ENCODE measurements at places on chromosomes 5 and 9.

- DNase-seq, result no peak
Observed at GRCh38 chr9:34276772-34277171, 52.3 kb downstream of the KIF24 start.

DNA sequence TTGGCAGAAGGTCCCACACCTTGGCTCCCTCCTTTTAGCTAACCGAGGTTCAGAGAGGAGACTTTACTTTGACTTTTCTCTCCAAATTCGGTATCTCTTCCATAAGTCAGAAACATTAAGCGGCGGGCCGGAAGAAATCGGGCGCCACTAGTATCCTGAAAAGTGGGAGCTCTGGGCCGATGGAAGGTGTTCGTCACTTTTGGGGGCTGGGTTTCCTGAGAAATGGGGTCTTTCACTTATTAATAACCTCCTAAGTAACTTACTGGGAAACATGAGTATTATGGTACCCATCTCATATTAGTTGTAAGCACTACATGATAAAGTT is 716 bp downstream of the STX17 start:
- no peak for DNase-seq

DNA sequence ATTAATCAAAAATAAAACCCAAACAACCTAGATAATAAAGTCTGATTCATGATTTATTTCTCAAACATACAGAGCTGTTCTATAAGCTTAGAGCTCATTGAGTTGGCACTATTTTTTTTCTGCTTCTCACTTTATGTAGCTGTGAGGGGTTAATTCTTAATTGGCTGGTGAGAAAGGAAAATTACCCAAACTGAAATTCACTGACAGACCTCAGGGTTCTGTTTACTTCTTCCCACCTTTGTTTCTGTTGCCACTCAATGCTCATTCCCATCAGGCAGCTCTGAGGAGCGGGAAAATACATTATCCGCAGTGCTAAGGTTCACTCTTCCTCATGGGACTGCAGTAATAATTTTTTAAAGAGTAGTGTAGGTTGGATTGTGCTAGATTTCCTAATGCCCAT is 139.9 kb downstream of the KCTD16 start:
- DNase-seq, result peak; percentile 55

DNA sequence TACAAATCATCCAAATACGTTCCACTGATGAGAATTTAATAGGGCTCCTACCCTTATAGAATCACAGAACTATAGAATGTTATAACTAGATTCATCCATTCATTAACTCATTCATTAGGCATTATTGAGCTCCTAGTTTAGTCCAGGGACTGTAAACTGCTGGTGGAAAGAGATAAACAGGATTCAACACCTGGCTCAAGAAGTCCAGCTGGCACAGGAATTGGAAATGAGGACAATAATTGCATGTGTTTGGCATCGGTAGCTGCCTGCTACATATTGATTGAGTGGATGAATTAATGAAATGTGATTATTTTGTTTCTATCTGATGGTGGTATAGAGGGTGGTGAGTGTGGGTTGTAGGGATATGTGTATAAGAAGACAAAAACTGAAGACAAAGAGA is 100.8 kb upstream of the TLE1 start:
- DNase-seq, result no peak

GRCh38 chr9:132008184-132008803 is 71.4 kb downstream of the MED27 start:
- DNase-seq, result no peak

GRCh38 chr9:87889065-87889881 is 6.6 kb downstream of the SPATA31E1 start:
- no peak for DNase-seq

GRCh38 chr9:16028548-16028947 is 475.7 kb downstream of the CCDC171 start:
- DNase-seq, result no peak

DNA sequence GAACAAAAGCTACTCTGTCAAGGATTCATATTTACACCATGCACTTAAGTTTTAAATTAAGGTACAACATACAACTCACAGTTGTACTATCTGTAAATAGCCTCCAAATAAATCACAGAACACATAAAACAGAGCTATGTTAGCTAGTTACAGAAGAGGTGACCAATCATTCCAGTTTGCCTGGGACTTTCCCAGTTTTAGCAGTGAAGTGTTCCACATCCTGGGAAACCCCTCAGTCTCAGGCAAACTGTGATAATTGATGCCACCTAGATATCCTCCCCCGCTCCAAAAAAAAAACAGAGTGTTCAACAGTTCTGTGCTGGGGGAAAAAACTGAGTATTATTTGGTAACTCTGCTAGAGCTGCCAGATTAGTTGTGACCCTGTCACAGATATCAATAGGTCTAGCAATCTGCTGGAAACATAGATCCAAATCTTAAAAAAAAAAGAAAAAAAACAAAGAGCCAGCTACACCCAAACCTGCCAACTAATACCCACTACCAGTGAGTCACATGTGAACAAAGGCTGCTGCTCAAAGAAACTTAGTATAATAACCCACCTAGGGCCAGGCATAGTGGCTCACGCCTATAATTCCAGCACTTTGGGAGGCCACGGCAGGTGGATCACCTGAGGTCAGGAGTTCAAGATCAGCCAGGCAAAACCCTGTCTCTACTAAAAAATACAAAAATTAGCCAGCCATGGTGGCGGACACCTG is 5.7 kb downstream of the TBCA start:
- no peak for DNase-seq

- DNase-seq, result no peak
Observed at GRCh38 chr5:143646961-143647360, 165.0 kb upstream of the HMHB1 start.

- no peak for DNase-seq
Observed at GRCh38 chr9:110016340-110016739, 191.6 kb downstream of the C9orf152 start.

DNA sequence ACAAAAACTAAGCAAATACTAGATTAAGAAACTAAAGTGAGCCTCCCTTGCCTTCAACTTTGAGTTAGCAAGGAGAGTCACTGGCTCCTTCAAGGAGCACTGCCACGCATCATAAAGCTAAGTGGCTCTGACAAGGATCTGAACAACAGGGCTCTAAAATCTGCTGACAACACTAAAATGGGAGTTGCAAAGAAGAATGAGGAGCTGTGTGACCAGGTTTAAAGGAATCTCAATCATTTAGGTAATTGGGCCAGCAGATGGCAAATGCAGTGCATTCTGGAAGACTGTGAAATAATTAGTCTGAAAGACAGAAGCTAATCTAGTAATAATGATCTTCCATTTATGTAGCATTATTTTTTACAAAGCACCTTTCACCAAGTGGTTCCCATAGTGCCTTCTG is 297.0 kb upstream of the TAS2R1 start:
- DNase-seq, result no peak

- DNase-seq, result no peak
Observed at GRCh38 chr5:82376307-82376706, 98.2 kb upstream of the RPS23 start.

DNA sequence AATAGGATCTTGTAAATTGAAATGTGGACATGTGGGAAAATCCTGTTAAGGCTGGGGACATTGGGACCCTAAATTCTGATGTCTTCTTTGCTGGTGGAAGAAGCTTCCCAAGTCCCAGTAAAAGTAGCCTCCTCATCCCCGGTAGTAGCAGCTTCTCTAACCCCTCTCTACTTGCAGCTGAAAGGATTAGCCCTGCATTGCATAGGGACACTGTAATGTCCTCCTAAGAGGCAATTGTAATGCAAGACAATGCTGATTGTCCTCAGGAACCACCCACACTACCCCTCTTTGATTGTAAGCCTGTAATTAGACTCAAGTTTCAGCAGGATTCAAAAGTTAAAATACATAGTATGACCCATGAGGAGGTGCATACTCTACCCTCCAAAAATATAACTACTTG is 1938.4 kb upstream of the C9orf72 start:
- no peak for DNase-seq

GRCh38 chr9:20697021-20697719 is 13.1 kb downstream of the FOCAD start:
- no peak for DNase-seq

DNA sequence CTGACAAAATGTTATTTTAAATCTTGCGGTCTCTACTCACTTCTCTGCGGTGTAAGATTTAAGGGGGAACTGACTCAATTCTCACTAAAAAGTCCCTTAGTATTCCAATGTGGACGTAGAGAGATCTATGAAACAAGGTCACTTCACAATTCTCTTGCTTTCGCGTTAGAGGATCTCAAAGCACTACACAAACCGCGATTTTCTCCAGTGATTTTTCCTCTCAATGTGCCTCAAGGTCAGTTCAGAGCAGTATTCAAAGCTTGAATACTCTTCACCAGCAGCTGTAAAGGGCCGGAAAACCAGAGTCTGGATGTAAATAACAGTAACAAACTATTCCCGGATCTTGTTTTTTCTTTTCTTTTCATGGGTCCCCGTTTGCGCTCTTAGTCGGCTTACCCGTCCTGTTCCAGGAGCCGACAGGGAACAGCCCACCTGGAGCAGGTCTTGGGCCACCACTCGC is 128.2 kb downstream of the TMEM161B start:
- DNase-seq, result no peak

GRCh38 chr5:111422245-111422644 is 90.1 kb downstream of the STARD4 start:
- no peak for DNase-seq

Measured in NCI-H1105 treated with DMSO at 0.1 percent for 48 hours (cell line).